Chondrocyte (in vitro differentiated cells): ENCODE measurements at places on chromosomes 2 and 18.

- DNase-seq, result no peak
Measured at GRCh38 chr18:3454365-3455089, 4.6 kb downstream of the TGIF1 start.

DNA sequence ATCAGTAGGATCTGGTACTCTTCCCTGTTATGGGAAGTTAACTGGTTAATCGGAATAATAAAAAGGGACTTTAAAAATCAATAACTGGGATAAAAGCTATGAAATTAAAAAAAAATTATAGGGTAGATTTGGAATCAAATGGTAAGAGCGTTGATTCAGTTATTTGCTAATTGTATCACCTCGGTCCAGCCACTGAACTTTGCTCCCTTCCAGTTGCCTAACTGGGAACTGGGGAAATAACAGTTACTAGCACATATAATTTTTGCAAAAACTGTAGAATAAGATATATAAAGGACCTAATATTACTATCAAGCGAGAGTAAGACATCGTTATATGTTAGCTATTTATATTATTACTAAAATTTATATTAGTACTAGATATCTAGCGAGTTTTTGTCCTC is 302.1 kb downstream of the LRP1B start:
- no peak for DNase-seq

GRCh38 chr2:200750323-200750910 is 61.3 kb upstream of the BZW1 start:
- no peak for DNase-seq

DNA sequence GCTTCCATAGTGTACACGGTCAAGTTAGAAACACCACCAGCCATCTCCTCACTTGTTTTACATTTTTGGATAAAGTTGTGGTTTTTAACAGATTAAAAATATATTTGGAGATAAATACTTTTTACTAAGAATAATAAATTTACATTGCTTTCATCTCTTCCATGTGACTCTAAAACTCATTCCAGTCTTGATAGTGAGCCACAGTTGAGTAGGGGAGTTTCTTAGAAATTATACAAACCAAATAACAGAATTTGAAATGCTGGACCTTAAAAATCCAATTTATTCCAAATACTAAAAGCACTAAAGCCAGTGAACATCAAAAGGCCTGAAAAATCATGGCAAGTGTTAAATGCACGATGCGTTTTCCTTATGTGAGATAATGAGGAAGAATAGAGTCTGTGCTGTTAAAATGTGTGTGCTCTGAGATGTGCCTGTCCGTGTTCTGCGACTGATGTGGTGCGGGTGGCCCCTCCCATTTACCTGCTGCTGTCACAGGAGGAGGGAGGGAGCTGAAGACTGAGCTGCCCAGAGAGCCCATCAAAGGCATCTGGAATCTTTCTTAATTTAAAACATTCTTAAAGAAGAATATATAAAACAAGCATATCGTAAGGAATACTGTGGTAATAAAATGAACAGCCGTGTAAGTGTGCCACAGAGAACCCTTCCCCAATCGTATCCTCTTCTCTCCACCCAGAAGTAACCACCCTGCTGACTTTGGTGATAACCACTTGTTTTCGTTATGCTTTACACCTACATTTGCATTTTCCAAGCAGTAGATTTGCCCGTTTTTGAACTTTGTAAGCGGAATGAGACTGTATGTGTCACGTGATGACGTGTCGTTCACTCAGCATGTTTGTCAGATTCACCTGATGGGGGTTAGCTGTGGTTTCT is 57.0 kb upstream of the TXNDC2 start:
- DNase-seq, result no peak

- no peak for DNase-seq
Measured at GRCh38 chr2:193583638-193584400, 1389.1 kb upstream of the TMEFF2 start.

- no peak for DNase-seq
Measured at GRCh38 chr2:22055784-22056620, 932.2 kb downstream of the TDRD15 start.

GRCh38 chr18:44411976-44412375 is 268.7 kb upstream of the SETBP1 start:
- no peak for DNase-seq

GRCh38 chr2:238226698-238227586 is 12.9 kb downstream of the HES6 start:
- no peak for DNase-seq

- DNase-seq, result no peak
Measured at GRCh38 chr2:161246281-161246680, 61.9 kb upstream of the PSMD14 start.

DNA sequence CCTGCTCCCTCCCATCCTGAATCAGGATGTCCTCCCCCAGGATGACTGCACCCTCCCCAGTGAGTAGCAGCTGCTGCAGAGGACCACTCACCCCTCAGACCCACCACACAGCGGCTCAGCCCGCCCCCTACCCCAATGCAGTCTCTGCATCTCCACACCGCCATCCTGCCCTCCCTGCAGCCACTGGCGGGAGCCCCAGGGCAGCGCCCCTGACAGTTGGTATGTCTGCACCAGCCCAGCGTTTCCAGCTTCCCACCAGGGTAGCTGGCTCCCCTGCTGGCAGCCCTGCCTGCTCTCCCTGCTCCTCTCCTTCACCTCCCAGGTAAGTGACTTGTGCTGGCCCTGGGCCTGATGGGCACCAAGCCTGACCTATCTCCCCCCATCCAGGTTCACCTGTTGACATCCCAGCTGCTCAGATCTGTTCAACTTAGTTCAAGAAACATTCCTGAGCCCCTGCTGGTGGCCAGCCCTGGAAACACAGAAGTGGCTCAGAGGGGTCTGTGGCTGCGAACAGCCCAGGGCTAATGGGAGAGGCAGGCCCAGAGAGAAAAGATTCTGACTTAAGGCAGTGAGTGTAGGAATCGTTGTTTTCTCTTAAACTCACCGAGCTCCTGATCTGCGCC is 117.7 kb upstream of the RAB6C start:
- DNase-seq, result no peak

GRCh38 chr2:106736221-106736620 is 149.7 kb downstream of the ST6GAL2 start:
- DNase-seq, result no peak

DNA sequence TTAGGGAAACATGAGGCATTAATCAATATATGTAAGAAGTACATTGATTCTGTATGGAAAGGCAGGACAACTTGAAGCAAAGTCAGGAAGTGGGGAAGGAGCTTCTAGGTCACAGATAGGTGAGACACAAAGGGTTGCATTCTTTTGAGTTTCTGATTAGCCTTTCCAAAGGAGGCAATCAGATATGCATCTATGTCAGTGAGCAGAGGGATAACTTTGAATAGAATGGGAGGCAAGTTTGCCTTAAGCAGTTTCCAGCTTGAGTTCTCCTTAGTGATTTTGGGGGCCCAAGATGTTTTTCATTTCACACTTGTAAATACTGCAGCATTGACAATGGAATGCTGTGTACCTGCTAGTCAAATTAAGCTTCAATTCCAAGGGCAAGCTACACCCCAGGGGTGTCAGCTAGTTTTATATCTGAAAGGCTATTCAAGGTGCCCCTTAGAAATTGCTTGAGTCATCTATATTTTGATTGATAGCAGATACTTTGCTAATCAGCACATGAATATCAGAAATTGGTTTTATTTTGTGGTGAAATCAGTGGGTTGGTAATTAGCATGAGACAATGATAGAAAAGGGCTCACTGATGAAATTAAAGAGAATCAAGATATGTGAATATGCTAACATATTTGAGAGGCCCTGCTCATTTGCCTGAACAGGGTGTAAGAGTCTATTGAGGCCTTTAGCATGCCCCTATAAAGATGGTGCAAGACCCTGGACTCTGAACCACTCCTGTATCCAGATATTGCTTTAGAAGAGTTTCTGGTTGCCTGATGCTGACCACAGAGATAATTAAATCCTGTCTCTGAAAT is 131.5 kb downstream of the TMEM17 start:
- DNase-seq, result no peak

DNA sequence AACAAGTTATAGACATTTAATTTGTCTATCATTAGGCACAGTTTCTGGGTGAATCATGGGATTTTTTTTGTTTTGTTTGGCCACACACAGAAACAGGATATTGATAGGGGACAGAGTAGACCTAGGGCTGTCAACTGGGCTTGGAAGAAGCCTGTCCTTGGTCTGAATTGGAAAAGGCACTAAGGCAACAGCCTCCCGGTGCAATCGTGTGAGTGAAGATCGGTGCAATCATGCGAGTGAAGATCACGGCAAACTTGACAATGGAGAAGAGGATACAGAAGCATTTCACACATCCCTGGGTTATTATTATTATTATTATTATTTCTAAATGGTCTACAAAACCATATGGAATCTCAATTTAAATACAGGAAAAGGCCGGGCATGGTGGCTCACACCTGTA is 94.5 kb downstream of the ACKR3 start:
- no peak for DNase-seq
